ENCODE measurements at places on chromosomes 16 and 17.

GRCh38 chr16:89067677-89068443 is 25.8 kb upstream of the ACSF3 start:
- H3K4me3 ChIP-seq, result no peak overlapping the region
- H3K4me1 ChIP-seq, result no peaks in the 10 kb centered on the region
- no peak for DNase-seq

GRCh38 chr16:87140211-87141200 is 176.7 kb downstream of the C16orf95 start:
- H3K36me3 ChIP-seq, result no peaks in the 10 kb centered on the region
- no peak for DNase-seq
- H3K4me1 ChIP-seq, result no peaks in the 10 kb centered on the region
- no peak overlapping the region for H3K27ac ChIP-seq

GRCh38 chr16:85651629-85652430 is 36.9 kb downstream of the GINS2 start:
- H3K4me1 ChIP-seq, result no peaks in the 10 kb centered on the region
- DNase-seq, result no peak
- H3K4me3 ChIP-seq, result no peak overlapping the region
- H3K27ac ChIP-seq, result no peak overlapping the region

DNA sequence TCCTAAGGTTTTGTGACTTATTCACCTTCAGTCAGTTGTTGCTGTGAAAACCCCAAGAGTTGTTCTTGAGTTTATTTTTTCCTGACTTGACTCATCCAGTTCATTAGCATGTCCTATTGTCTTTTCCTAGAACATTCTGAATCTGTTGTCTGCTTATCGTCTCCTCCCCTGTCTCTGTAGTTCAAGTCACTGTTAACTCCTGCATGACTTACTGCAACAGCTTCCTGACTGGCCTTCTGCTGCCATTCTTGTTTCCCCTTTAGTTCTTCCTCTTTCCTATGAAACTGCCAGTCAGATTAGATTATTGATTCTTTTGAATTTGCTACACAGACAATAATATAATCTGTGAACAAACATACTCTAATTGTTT is 161.5 kb downstream of the FTO start:
- H3K4me1 ChIP-seq, result peaks cover 14% of the 10 kb centered on the region
- H3K36me3 ChIP-seq, result peaks cover 21% of the 10 kb centered on the region
- H3K27ac ChIP-seq, result no peak overlapping the region
- H3K4me3 ChIP-seq, result no peak overlapping the region
- H3K27me3 ChIP-seq, result no peaks in the 10 kb centered on the region
- no peak for DNase-seq

DNA sequence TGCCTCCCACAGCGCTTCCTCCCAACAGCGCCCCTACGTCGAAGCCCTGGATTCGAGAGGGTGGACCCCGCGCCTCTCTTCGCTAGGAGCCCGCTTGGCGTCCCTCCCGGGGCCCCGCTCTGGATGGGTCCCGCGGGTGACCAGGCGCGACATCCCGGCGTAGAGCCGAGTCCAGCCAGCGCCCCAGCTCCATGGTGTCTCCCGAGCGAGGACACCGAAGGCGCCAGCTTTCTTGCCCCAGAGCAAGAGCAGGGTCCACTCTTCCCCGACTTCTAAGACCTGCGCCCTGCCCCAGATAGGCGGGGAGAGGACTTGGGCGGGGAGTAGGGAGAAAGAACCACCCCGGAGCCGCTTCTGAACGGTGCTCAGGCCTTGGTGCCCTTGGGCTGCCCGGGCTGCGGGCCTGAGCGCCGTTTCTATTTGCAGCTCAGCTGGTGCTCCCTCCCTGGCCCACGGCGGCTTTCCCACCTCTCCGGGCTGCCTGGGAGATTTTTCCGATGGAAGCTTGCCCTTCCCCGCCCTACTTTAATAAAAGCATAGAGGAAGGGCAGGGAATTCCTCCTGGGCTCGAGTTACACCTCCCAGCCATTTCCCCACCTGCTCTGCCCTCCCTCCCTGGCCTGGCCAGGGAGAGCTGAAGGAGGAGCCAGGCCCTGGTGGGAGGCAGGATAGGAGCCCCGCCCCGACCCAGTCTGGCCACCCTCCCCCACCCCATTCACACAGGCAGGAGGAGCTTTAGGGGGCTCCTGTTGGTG is 1.8 kb downstream of the MMP15 start:
- no peak overlapping the region for H3K27ac ChIP-seq
- peaks cover 19% of the 10 kb centered on the region for H3K27me3 ChIP-seq
- no peak overlapping the region for H3K4me3 ChIP-seq
- no peaks in the 10 kb centered on the region for H3K36me3 ChIP-seq

DNA sequence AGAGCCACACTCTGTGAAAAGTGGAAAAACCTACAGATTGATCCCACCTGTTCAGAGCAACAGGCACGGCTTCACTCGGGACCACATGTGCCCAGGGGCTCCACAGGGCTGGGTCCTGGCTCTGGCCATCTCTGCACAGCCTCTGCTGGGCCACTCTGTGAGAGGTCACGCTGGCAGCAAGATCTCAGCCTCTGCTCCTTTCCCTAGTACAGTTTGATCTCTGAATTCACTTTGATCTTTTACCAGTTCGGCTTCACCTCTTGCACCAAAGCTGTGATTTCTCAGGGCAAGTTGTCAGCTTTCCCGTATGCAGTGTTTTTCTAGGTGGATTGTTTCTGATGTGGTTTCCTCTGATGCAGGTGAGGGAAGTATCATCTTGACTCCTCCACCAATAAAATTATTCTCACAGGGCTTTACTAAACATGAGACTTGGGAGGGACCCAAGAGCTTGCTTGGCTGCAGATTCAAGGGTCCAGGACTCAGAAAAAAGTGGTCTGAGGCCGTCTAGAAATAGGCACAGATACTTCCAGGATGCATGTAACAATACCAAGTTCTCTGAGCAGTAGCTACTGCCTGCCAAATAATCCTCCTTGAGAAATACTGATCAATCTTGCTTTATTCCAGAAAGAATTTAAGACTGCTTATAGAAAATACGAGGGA is 24.0 kb upstream of the ALDH3A1 start:
- H3K27ac ChIP-seq, result no peak overlapping the region
- peaks cover 1% of the 10 kb centered on the region for H3K36me3 ChIP-seq
- no peaks in the 10 kb centered on the region for H3K27me3 ChIP-seq
- DNase-seq, result no peak

- DNase-seq, result no peak
- H3K4me3 ChIP-seq, result no peak overlapping the region
- no peaks in the 10 kb centered on the region for H3K4me1 ChIP-seq
- no peaks in the 10 kb centered on the region for H3K27me3 ChIP-seq
- H3K27ac ChIP-seq, result no peak overlapping the region
Observed at GRCh38 chr17:8490256-8491023, 54.8 kb downstream of the NDEL1 start.

GRCh38 chr16:3637371-3637923 is 17.0 kb upstream of the DNASE1 start:
- no peaks in the 10 kb centered on the region for H3K27me3 ChIP-seq
- H3K27ac ChIP-seq, result peak overlapping the region; percentile 32
- peaks cover 17% of the 10 kb centered on the region for H3K4me1 ChIP-seq

GRCh38 chr16:50040018-50040417 is 15.0 kb downstream of the CNEP1R1 start:
- no peak overlapping the region for H3K27ac ChIP-seq
- peaks cover 9% of the 10 kb centered on the region for H3K27me3 ChIP-seq
- no peak overlapping the region for H3K4me3 ChIP-seq
- peaks cover 13% of the 10 kb centered on the region for H3K36me3 ChIP-seq

Measured in activated CD8-positive, alpha-beta memory T cell treated with anti-CD3 and anti-CD28 coated beads, Interleukin-2, amount 10 ng/mL, durations not matched to agents 7 days and 5 days (primary cell).